ENCODE measurements at places on chromosomes 3 and 15.

DNA sequence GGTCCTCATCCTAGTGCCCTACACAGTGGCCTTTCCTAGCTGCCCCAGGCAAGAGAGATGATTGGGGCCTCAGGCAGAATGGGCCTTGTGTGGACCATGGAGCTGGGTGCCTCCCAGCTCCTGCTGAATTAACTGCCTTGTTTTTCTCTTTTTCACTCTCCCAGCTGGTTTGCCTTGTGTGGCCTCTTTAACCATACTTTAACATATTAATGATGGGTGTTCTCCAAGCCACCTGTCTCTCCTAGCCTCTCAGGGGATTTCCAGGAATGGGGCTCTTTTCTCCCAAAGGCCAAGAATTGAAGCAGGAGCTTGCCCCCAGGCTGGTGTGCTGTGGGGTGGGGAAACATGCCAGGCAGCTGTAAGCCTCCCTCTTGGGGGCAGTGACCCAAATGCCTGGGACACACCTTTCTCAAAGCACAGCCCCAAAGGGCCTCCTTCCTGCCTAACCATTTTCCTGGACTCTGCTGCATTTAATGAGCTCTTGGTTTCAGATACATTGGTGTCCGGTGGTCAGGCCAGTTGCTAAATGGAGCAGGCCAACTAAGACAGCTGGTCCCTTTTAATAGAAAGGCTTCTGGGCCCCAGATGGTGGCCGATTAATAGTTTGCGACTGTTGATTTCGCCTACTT lies 5.6 kb downstream of the ALPK3 start:
- no peak for DNase-seq

GRCh38 chr15:39704235-39704634 lies 78.4 kb downstream of the FSIP1 start:
- DNase-seq, result no peak

DNA sequence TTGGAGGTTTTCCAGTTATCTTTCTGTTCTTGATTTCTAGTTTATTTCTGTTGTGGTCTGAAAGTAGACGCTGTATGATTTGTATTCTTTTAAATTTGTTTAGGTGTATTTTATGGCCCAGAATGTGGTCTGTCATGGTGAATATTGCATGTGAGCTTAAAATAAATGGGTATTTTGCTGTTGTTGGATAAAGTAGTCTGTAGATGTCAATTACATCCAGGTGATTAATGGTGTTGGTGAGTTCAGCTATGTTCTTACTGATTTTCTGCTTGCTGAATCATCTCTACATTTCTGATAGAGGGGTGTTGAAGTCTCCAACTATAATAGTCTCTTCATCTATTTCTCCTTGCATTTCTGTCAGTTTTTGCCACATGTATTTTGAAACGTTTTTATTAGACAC lies 383.3 kb upstream of the SGO1 start:
- no peak for DNase-seq

DNA sequence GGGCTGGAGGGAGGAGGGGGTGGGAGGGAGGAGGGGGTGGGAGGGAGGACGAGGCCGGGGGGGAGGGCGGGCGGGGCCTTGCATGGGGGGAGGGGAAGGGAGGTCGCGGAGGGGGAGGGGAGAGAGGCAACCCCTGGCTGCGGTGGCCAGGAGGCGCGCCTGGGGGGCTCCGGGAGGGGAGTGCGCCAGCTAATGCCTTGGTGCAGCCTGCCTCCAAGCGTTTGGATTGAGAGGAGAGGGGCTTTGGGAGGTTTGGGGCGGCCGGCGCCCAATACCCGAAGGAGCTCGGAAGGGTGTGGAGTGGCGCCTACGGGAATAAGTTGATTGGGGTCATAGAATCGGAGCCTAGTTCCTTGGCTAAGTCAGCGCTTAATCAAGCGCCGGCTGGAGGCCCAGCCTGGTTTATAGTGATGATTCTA lies 557 bp downstream of the TFG start:
- DNase-seq, result peak; percentile 46

- no peak for DNase-seq
Measured at GRCh38 chr3:141064255-141064926, 13.2 kb downstream of the SPSB4 start.

DNA sequence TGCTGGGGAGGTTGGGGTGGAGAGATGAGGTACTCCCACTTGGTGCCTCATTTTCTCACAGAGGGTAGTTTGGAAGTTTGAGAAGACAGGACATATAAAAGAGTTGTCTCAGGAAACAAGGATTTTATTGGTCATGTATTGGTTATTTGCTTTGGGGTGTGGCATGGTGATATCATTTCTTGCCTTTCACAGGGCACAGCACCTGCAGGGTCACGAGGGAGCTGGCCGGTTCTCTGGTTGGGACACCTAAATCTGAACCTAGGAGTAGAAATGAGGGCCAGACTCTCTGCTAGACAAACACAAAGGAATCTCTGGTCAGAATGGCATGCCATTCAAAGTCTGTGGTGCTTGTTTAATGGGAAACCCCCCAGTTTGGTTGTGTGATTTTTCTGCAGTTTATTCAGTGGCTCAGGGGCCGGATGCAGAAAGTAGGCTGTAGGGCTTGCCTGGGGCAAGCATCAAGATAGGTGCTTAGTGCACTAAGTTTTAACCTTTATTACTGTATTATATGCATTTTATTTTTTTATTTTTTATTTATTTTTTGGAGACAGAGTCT lies 237.7 kb upstream of the EIF1B start:
- no peak for DNase-seq

DNA sequence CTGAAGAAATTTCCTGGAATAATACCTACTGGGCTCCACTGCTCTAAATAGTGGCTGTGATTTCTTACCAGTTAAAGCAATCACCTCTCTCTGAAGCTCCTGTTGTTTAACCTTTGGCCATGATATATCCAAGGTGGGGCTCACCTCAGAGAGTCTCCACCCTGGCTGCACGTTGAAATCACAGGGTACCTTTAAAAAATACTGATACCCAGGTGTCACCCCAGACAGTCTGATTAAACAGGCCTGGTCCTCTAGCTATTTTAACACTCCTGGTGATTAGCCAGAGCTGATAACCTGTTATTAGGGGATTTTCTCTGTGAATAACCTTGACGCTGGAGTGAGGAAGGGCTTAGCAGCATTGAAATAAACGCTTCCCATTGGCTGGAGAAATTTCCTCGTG lies 22.3 kb upstream of the ZBTB38 start:
- no peak for DNase-seq

- no peak for DNase-seq
Measured at GRCh38 chr15:70385052-70385451, 287.3 kb upstream of the TLE3 start.

- no peak for DNase-seq
Measured at GRCh38 chr3:153023896-153024295, 138.1 kb upstream of the RAP2B start.

DNA sequence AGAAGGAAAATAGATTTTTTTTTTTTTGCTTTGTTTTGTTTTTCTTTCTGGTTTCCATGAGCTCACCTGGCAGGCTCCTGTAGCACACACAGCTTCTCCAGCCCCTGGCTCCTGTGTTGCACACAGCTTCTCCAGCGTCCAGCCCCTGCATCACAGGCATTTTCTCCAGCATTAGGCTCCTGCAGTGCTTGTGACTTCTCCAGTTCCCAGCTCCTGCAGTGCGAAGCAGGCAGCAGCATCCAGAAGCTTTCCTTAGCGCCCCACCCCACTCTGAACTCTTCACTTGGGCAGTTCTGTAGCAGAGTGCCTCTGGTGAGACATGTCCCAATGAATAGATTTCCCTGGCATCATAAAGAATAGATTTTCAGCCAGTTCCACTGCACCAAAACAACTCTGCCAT lies 5.5 kb upstream of the CCDC39 start:
- no peak for DNase-seq

DNA sequence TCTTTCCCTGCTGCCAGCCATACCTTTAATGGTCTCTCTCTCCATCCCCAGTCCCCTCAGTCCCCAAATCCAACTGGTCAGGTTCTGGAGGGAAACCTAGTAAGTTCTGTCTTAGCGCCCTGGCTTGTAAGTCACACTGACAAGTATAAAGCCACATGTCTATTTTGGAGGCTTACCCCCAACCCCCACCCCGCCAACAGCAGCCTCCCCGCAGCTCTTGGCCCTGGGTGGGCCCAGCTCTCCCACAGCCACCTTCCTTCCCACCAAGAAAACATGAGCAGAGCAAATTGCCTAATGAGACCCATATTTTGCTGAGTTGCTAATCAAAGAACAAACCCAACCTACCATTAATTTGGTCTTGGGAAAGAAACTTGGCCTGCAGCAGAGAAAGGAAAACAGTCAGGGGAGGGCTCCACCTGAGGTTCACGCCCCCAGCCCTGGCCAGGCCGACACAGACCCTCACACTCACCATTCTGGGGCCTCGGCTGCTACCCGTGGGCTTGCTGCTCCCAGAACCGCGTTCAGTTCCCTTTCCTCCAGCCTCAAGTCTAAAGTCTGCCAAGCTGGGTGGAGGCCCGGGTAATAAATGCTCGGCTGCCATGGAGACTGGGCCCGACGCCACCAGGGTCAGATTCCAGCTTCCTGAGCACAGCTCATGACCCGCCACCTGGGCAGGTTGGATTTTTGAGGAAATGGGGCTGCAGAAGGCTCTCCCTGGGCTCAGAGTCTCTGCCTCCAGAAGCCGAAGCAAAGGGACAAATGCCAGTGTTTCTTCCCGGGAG lies at the start of gene CALML4:
CALML4 (minus strand) TSS at position 557 of the 782 bp plus-strand sequence; CDS start at position 472, 85 bp downstream.
- no peak for DNase-seq

DNA sequence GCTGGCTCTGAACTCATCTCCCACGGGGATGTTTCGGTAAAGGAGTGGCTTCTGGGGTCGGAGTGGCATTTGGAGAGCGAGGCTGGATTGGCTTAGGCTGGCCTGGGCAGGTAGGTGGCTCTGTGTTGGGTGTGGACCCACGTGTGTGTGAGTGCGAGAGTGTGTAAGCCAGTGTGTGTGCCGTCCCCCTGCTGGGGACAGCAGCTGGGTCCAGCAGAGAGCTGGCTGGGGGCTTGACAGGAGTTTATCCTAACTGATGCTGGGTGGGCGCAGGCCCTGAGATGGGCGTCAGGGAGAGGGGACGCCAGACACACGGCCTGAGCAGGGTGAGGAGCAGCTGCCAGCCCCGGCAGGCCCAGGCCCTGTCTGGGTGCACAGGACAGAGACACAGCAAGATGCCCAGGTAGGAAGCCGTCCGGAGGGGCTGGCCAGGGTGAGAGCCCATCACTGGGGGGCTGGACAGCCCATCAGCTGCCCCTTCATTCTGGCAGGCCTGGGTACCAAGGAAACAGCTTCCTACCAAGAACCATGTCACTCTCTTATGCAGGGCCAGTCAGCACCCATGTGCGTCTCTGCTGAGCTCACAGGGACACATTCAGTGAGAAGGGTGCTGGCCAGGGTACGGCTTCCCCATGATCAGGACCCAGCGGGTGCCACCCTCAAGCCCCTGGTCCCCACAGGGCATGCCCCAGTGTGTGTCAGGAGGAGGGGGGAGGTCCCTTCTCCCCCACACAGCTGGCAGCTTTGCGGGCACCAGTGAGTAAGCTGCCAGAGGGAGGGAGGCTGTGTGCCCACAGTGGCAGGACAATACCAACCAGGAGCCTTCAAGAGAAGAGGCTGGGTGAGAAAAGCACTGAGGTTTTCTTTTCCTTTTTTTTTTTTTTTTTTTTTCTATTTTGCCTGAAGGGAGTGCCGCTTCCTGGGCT lies 1.1 kb downstream of the PAK6 start:
- no peak for DNase-seq

DNA sequence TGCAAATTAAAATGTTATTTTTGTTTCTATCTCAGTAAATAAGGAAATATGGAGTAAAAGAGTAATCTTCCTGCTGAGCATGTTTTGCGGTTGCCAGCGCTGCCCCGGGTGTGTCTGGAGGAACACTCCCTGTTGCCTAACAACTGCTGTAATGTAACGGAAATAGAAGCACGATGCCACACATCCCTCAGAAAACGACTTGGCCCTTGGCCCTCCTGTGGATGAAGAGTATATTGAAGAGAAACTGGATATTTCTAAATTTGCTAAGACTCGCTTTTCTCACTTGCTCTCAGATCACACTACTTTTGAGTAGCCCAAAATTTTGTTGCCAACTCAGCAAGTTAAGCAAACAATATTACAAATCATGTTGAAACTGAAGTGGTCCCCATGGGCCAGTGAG lies 18.9 kb downstream of the CX3CR1 start:
- DNase-seq, result peak; percentile 54

DNA sequence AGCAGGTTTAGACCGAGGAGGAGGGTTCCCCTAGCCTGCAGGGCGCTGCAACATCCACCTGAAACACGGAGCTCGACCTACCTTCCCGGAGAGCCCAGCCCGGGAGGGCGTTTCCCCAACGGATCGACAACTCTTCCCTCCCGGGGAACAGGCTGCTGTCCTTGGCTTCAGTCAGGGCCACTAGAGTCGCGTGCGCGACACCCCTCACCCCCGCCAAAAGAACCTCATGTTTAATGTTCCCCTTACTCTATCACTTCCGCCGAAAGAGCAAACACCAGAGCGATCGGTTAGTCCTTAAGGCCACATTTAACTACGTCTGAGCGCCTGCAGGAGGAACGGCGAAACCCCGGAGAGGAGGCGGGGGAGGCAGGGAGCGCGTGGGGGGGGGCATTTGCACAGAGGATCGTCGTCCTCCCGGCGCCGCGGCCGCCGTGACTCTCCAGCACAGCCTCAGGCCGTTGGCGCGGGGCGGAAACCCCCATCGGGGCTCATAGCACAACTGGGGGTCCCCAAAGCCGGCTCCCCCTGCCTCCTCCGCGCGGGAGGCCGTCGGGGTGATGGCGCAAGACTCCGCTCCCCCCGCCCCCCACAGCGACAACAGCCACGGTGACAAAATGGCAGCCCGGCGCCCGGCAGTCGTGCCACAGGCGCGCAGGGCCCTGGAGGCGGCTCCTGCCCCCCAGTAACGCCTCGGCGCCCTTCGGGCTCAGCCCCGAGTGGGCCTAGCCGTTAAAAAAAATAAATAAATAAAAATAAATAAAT lies 3.2 kb downstream of the ANP32A start:
- peak; percentile 85 for DNase-seq

GRCh38 chr15:70770863-70771262 lies 7.5 kb upstream of the UACA start:
- DNase-seq, result no peak

DNA sequence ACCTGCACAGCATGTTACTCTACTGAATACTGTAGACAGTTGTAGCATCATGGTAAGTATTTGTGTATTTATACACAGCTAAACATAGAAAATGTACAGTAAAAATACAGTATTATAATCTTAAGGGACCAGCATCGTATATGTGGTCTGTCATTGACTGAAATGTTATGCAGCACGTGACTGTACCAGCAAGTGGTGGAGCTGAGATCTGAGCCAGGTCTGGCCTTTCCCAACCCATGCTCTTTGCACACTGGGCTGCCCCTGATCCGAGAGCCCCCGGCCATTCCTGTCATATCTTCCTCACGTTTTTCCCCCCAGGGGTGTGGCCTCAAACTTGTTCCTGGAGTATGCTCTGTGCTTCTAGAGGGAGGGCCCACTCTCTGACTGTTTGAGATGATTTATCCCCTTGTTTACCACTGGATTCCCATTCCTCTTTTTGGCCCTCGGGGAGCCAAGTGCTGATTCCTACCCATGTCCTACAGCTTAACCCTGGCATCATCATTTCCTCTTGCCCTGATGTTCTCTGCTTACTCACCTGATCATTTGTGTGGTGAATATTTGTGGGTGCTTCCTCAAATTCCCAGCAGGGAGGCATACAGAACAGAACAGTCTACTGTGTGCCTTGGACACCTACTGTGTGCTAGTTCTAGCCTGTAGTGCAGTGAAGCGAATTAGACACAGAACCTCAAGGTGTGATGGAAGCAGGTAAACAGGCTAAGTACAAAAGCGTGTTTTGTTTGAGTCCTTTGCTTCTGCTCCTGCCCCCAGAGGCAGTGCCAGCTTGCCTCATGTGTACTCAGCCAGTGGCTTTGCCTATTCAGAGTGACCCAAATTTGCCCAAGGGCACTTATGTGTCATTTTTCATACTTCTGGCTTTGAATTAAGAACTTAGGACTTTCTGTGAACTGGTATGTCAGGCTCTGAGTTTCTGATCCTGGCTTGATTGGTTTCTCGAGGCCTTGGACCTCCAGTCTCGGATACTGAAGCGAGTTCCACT lies 21.0 kb downstream of the CSRNP1 start:
- no peak for DNase-seq
